ENCODE measurements at places on chromosomes 1 and 21.
A peak's percentile ranks its signal among the peaks of the same experiment; 100 is the strongest.

- DNase-seq: no peak
Measured at GRCh38 chr1:117821774-117822482, 107.5 kb downstream of the GDAP2 start.

- DNase-seq: no peak
Measured at GRCh38 chr1:44941424-44942324, 44.7 kb downstream of the EIF2B3 start.

- DNase-seq: no peak
Measured at GRCh38 chr1:200527670-200528069, 92.9 kb downstream of the KIF14 start.

GRCh38 chr1:246081138-246081702, 425.9 kb downstream of the SMYD3 start:
- no peak for DNase-seq

- no peak for DNase-seq
Measured at GRCh38 chr1:94002046-94002787, 93.0 kb upstream of the GCLM start.

DNA sequence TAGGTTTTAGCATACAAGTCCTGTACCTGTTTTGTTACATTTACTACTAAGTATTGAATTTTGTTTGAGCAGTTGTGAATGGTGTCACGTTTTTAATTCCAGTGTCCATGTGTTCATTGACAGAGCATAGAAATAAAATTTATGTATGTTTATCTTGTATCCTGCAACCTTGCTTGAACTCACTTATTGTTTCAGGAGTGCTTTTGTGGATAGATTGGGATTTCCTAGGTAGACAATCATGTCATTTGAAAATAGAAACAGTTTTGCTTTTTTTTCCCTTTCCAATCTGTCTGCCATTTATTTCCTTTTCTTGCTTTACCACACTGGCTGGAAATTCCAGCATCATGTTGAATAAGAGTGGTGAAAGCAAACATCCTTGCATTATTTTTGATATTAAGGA, 15.0 kb upstream of the ABCG1 start:
- DNase-seq: no peak

DNA sequence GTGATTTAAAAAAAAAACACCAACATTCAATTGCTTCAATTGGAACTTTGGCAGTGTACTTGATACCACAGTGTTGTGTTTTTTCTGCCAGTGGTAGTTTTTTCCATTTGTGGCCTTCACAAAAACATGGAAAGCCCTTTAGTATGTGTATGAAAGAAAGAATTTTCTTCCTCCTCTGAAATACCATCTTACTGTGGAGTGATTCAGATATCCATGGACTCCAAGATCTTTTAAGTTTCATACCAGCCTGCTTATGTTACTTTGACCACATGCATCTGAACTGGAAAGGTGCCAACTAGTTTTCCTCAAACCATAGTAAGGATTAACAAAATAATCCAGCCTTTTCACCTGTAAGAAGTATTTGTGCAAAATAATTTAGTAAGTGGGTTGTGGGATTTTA, 3.4 kb downstream of the PPP2R5A start:
- DNase-seq: no peak

- peak; percentile 43 for DNase-seq
Measured at GRCh38 chr1:21175670-21176581, 771 bp downstream of the EIF4G3 start.

DNA sequence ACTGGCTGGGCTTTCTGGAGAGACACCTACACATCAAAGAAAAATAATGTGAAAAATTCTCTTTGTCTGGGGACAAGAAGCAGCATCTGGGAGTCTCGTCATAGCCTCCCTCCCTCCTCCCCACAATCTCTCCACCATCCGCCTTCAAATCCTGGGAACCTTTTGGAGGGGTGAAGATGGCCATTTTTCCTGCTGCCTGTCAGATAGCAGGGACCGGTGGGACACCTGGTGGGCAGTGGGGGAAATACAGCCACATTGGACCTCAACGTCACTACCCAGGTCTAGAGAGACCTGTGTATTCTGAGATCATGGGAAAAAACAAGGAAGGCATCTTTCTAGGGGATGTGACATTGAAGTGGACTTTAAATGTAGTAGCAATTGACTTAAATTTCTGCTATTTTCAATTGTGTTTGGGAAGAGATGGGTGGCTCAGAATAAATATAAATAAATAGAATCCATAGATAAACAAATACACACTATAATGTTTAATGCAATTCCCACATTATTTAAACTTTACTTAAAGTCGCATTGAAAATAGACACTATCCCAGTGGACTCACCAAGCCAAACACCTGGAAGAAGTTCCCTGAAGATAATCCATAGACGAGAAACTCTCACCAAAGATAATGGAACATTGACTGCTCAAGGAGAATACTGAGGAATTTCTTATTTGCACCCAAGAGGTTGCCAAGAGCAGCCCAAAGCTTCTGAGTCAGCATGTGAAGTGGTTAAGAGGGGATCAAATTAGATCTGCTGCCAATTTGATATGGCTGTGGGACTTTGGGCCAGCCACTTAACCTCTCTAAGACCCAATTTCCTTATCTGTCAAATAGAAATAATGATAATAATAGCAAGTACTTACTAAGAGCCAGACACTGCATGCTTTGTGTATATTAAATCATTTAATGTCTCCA, 147.6 kb upstream of the CAMK1G start:
- DNase-seq: peak; percentile 54

DNA sequence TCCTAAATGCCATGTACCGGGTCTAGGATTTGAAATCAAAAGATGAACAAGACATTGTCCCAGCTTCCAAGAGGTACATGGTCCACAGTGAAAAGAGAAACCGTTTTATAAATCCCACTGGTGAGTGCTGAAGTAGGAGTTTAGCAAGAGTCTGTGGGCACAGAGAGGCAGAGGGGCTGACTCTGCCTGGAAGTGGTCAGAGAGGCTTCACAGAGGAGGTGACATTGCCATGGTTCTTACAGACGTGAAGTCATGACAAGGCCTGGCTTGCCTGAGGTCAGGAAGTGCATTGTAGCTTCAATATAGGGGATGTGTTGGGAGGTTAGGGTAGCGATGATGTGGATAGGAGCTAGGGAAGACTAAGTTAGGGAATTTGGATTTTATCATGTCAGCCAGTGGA, 28.4 kb downstream of the MAPKAPK2 start:
- DNase-seq: no peak

GRCh38 chr1:231374394-231374793, 36.3 kb downstream of the SPRTN start:
- no peak for DNase-seq

DNA sequence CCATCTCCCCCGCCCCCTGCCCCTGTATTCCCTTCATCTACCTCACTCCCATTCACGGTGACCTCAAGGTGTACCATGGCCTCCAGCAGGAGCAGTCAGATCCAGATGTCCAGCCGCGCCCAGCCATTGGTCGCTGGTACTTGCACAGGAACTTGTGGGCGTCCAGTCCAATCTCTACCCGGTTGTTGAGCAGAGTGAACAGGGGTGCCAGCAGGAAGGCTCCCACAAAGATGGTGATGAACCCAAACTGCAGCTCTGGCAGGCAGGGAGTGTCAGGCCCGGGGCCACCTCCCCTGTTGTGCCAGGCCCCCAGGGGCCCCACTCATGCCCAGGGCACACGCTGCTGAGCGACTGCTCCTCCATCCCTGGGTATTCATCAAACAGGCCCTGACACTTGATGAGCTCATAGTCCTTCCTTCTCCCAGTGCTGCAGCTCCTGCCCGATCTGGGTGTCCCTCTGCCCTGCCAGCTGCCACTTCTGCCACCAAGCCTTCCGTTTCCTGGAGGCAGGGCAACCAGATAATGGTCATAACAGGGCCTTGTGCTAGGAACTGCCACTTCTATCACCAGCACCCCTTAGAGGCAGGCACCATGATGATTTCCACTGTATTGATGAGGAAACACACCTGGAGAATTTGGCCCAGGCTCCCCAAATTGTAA, 5.7 kb upstream of the ARHGEF19 start:
- DNase-seq: no peak

DNA sequence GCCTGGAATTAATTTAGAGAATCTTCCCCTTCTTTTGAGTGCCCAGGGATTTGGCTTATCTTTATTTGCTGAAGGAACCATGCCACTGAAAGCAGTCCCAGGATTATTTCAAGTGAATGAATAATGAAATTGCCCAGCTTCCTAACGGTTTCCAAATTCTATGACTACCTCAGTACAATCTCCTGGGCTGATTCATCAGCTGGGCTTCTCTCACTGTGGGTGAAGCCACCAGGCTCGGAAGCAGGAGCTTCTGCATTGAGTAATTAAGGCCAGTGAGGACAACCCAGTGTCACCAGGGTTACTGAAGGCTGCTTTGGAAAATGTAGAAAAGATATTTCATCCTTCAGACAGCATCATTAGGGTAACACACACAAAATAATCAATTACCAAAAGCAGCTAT, 169.8 kb downstream of the DAB1 start:
- DNase-seq: no peak

- DNase-seq: no peak
Measured at GRCh38 chr1:34847094-34847493, 12.5 kb downstream of the SMIM12 start.

DNA sequence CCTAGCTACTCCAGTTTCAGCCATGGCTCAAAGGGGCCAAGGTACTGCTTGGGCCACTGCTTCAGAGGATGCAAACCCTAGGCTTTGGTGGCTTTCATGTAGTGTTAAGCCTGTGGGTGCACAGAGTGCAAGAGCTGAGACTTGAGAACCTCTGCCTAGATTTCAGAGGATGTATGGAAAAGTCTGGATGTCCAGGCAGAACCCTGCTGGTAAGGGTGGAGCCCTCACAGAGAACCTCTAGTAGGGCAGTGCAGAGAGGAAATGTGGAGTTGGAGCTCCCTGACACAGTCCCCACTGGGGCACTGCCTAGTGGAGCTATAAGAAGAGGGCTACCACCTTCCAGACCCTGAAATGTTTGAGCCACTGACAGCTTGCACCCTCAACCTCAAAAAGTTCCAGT, 16.2 kb downstream of the RIIAD1 start:
- DNase-seq: no peak

DNA sequence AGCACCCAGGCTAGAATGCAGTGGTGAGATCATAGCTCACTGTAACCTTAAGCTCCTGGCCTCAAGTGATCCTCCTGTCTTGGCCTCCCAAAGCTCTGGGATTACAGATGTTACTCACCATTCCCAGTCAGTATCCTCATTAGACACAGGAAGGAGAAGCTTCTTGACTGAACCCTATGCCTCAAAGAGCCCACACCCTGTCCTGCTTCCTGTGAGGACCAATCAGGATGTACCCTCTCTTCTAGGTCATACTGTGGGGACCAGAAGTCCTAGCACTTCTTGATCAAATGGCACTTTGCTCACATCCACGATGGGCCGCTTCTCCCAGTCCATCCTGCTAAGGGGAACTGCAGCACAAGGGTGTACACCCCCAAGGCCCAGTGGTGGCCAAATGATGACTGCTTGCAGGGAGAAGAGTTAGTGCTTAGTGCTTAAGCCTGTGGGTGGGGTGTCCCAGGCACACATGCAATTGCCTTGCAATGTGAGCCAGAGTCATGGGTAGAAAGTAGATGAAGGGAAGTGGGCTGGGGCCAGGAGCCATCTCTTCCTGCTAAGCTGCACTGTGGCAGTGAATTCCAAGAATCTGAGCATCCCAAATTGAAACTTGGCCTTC, 9.8 kb downstream of the CD34 start:
- DNase-seq: no peak

DNA sequence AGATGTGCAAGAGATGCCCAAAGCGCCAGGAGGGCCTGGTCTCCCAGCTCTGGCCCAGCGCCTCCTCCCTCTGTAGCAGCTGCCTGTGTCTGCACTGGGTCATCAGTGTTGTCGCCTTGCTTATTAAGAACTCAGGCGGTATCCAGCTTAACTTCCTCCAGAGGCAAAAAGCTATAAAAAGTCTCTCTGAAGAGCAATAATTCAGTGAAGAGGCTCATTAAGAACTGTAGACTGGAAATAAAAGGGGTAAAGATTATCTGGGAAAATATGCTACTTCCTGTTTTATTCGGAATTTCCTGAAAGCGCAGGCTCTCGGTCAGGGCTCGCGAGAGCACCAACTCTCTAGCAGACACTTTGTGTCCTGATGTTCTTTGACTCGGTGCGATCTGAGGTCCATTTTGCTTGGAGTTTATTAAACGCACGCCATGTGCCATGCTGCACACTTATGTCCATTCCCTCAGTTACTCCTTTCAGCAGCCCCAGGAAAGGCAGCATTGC, 70.4 kb downstream of the MRPS6 start:
- no peak for DNase-seq

- DNase-seq: peak; percentile 69
Measured at GRCh38 chr1:204377800-204378668, 18.3 kb upstream of the PLEKHA6 start.

DNA sequence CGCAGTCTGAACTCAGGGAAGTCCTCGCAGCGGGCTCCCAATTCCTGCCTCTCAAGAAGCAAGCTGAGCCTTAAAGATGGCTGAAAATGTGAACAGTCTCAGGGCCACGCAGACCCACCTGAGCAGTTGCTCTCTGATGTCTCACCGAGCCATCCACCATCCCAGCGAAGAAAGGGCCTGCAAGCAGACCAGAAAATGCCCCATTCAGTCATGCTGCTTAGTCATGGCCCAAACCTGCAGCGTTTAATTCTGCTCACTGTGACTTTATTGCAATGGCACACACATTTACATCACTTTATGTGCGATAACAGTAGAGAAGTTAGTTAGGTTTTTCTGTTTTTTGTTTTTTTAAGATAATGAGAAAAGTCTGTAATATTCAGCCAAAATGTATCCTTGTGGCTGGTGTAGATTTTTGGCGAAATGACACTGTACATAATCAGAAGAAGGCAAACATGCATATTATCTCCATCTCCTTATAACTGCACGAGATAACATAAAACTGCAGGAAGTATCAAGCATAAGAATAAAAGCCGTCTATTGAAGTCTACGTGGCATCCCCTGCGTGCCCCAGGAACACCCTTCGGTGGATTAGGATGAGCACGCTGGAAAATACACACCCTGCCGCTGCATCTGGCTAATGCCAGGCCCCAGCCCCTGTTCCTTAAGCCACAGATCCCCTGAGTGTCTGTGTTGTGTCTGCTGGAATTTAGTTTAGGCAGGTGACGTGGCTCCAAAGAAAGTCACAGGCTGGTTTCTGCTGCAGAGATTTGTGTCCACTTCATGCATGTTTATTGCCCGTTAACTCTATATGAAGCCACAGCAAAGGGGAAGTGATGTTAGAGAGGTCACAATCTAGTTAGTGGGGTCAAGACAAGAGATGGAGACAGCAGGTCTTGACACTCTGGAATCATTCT, 119.8 kb upstream of the IRF2BP2 start:
- DNase-seq: no peak

DNA sequence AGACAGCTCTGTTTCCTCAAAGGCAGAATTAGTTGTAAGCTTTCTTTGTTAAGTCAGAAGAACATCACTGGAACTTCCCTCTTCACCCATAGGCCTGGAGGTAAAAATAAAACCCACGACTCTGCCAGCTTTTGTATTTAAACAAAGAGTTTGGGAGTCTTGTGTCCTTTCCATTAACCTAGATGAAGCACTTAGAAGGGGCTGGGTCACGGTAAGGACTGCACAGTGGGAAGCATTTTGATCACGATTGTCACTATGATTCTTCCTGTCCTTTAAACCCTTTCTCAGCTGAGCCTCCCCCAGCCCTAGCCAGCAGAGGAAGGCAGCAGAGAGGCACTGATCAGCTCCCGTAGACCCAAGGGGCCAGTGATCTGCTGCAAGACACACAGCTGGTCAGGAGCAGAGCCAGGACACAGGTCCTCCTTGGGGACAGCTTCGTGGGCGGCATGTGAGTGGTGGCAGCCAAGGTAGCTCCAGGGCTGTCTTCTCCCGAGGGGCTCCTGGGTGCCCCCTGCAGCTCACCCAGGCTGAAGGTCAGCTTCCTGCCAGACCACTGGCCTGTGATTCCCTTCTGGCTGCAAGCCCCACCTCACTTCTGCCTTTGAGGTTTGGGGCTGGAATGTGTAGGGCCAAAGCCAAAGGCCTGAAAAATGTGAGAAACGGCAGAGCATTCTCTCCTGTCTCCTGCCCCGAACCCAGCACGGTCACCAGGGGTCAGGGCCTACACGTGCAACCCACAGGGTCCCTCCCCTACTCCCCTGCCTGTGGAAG, 4.0 kb upstream of the LAPTM5 start:
- DNase-seq: no peak
